IgD-negative memory B cell (primary cell): ENCODE measurements at places on chromosomes 1 and 21. TPM values are rescaled to one million over a fixed set of nuclear protein-coding genes. Genes with fewer than 3 reads are reported as not detected.

LDLRAD2 gene
- polyA plus RNA-seq = 0.69 TPM

TNFRSF25 gene
- polyA plus RNA-seq = 2.3 TPM

TMEM61 gene
- not detected for polyA plus RNA-seq

TRIM58 gene
- 0.95 TPM for polyA plus RNA-seq

LAD1 gene
- polyA plus RNA-seq = not detected

AK5 gene
- polyA plus RNA-seq = 2.7 TPM

CRP gene
- polyA plus RNA-seq = not detected

GOLPH3L gene
- polyA plus RNA-seq = 18.8 TPM

RGS1 gene
- polyA plus RNA-seq = 119 TPM

LORICRIN gene
- not detected for polyA plus RNA-seq

LCE2A gene
- not detected for polyA plus RNA-seq
